Activated naive CD8-positive, alpha-beta T cell treated with anti-CD3 and anti-CD28 coated beads, Interleukin-2, amount 10 ng/mL, durations not matched to agents 7 days and 5 days (primary cell): ENCODE measurements at places on chromosomes 4 and X. TPM values are rescaled to one million over a fixed set of nuclear protein-coding genes. Genes with fewer than 3 reads are reported as not detected.

DNA sequence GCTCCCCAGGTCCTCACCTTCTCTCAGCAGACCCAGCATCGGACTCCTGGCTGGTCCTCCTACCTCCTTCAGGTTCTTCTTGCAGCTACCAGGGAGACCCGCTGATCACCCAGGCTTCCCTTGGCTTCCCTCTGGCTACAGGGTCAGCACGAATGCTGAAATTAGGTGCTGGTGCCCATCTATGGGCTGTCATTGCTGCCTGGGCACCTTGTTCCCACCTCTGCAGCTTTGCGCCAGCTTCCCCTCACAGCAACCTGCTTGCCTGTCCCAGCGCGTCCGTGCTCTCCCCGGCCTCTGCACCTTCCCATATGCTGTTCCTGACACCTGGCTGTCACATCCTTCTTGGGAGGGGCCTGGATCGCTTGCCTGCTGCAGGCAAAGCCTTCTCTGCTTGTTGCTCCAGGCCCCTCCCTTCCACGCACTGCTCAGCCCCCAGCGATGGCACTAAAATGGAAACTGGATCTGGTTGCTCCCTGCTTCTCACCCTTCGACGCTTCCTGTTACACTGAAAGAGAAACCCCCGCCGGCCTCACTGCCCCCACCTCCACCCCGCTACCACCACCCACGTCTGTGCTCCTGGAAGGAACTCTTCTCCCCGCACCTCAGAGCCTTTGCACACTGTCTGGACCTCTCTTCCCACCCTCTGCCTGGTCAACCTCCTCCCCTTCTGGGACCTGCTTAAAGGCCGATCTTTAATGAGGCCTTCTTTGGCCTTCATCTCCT is 22.2 kb downstream of the C4orf50 start:
- no peak for DNase-seq

- no peak for DNase-seq
Measured at GRCh38 chr4:70277121-70277520, 34.7 kb downstream of the CSN3 start.

- DNase-seq: no peak
Measured at GRCh38 chrX:13420545-13421183, 100.8 kb upstream of the ATXN3L start.

- DNase-seq: no peak
Measured at GRCh38 chr4:142703694-142704309, 142.3 kb downstream of the INPP4B start.

- DNase-seq: no peak
Measured at GRCh38 chrX:105552395-105552794, 269.9 kb upstream of the NRK start.

GRCh38 chr4:123116412-123116811 is 194.0 kb upstream of the NUDT6 start:
- DNase-seq: no peak

DNA sequence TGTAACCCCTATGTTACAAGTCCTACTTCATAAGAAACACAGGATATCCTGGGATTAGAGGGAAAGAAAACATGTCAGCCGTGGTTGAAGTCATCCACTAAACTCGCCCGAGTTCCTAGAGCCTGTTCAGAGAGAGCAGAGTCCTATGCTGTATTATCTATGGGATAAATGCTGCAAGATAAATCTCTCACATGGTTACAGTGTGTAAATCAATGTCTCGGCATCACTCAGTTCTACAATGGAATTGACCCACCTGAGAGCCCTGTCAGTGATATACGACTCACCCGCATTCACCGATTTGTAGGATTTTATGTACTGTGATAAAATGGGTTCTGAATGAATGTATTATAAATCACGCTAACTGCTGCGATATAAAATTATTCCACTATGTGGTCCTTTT is 127.8 kb upstream of the ANXA3 start:
- DNase-seq: no peak

GRCh38 chr4:94852616-94853015 is 94.9 kb downstream of the BMPR1B start:
- DNase-seq: no peak

GRCh38 chrX:137212078-137212632 is 178.4 kb upstream of the GPR101 start:
- DNase-seq: no peak

DNA sequence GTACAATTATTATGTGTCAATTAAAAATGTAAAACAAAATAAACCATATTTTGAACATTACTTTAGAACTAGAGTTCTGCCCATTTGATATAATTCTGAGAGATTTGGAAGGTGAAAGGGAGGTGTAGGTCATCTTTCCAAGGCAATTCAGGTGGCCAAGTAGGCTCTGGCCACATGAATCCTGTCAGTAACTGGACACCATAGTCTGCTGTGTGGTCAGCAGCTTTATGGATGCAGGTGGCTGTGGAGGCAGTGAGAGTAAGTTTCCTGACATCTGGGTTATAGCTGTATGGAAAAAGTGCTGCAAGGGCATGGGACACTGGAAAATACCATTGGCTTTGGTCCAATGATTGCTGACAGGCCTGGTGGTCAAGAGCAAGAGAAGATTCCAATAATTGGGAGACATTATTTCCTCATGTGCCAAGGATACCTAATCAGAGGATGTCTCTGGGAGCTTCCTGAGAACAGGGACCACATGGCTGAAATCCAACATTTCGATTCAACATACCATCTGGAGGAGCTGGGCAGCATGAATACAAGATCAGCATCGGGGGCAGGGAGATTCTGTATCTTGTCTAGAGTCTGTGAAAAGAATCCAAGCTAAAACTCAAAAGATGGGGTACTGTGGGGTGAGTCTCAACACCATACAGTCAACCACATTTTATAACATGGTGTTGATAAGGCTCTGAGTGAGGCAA is 523.1 kb downstream of the MID1IP1 start:
- no peak for DNase-seq

DNA sequence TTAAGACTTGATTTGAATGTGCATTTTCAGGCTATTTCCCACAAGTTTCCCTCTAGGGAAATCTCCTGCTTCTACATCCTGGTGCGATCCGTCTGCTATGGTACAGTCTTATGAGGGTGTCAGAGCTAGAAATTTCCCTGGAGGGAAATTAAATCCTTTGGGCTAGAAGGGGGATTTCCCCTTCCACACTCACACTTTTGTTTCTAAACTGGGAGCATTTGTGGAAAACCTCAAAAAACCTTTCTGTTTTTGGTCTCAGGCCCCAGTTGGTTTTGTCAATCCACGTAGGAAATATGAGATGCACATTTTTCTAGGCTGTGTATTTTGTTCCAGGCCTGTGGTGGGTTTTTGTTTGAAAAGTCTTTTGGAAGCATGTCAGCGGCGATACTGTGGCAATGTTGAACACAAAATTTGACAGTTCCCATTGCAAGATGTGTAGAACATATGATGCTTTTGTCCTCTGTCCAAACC is 17.8 kb downstream of the HMGB3 start:
- DNase-seq: no peak

Gene TMEM150C
- not detected for total RNA-seq

Gene WDR13
- total RNA-seq: 52.0 TPM

Gene PAGE4
- not detected for total RNA-seq

Gene PAGE2
- not detected for total RNA-seq

Gene LRAT
- not detected for total RNA-seq
